ENCODE measurements at places on chromosomes 5 and 9.

DNA sequence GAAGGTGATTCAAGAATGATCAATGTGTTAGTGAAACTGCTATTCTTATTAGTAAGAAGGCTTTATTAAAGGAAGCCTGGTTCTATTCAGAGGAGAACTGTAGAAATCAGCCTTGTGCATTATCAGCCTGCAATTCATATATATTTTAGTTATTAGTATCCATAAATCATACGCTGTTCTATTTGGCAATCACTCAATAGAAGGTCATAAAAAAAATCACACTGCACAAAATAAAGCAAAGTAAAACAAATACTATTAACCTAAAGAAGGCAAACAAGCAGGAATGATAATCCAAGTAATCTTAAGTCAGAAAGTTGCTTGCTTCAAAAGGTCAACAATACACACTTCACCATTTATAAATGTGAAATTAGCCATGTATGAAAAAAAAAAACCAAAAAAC, 138.1 kb downstream of the PDE4D start:
- DNase-seq, result no peak

DNA sequence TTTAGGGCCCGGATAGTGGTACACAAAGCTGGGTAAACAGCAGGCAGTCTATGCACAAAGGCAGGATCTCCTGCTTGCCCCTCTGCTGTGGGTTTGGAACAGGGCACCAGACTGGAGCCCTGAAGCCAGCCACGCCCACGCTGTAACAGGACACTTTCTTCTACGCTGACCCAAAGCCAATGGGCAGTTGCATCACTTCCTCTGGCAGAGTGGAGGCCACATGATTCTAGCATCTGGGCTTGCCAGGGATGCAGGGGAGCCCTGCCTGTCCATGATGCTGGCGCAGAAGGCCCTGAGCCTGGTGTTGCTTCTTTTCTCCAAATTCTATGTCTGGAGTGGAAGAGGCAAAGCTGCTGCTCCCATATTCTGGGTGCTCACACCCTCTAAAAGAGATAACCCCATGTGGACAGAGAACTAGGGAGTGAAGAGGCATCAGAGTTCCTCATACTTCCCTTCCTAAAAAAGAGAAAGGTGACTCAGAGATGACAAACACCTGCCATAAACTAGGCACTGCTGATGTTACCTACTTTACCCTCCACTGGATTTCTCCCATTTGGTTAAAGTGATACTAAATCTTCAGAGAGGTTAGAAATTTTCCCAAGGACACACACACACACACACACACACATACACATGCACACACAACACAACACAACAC, 260.3 kb upstream of the KLF4 start:
- DNase-seq, result peak; percentile 89

DNA sequence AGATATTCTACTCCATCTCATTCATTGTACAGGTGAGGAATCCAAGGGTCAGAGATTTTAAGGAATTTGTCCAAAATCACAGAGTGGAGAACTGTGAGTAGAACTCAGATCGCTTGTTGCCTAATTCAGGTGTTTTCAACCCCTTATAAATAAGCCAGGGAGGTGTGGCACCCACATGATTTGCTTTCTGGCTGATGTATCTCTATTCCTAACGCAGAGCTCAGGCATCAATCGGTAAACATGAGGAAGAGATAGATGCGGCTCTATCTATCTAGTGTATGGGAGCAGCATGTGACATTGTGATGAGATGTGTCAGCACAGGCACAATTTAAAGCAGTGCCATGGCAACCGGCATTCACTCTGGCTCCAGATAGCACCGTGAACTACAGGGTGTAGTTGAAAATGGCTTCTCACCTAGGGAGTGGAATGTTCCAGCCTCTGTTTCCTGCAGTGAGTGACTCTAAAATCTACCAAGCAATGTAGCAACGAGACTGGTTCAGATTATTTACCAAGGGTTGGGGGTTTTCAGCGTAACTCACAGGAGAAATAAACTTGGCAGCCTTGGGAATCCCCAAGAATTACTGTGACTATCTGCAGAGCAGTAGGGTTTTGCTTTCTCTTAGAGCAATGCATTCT, 53.4 kb upstream of the SUB1 start:
- peak; percentile 86 for DNase-seq

- DNase-seq, result no peak
Observed at GRCh38 chr5:5381310-5381913, 41.1 kb upstream of the ICE1 start.

DNA sequence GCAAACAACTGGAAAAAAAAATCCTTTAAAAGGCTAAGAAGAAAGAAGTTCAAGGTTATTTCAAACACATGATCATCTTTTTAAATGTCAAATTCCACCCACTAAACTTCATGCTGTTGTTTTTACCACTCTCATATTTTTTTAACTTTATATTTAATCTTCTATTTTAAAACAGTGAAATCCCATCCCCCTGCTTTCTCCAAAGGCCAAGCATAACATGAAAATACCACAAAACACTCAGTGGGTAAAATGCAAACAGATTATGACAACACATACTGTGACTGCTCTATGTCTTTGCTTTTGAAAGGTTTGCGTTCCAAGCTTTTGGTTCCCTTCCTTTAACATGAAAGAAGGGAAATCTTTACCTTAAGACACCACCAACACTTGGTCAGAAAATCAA, 127.6 kb downstream of the SNCAIP start:
- DNase-seq, result peak; percentile 21

- no peak for DNase-seq
Observed at GRCh38 chr5:135234242-135234641, 164.8 kb downstream of the MACROH2A1 start.

DNA sequence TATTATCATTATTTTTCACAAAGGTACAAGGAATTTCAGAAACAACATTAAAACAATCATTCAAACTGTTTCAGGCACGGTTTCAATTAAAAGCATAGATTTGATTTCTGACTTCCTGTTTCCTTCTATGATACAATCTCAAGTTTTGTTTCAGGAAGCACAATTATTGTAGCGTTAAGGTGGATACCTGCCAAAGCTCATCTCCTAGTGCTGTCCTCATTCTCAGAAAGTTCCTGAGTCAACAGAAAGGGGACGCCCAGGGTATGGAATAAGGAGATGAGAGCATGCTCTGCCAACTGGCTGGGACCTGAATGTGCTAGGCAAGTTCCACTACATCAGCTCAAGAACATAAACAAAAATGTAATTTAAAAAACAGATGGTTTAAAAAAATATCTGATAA, 2.0 kb upstream of the TRIM14 start:
- no peak for DNase-seq

- DNase-seq, result no peak
Observed at GRCh38 chr5:132355140-132355765, 14.3 kb upstream of the SLC22A5 start.

DNA sequence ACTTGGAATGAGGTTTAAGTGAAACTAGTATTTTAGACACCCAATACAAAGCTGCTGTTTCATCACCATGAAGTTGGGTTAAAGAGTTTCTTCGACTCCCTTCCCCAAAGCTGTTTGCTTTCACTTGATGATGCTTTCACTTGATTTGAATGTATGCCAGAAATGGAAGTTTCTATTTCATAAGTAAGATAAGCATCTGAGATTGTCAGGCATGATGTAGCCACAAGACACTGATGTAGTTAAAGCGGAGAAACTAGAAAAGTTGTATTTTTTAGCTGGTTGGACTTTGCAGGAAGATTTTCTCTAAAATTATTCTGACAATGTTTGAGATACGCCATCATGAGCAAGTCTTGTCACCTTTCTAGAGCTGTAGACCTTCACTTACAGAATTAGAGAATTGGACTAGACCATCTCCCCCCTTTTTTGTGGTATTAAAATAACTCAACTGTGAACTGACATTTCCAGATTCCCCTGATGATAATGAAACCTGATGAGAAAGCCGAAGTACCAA, 20.0 kb downstream of the MOCS2 start:
- DNase-seq, result peak; percentile 5
